ENCODE measurements at places on chromosomes 1 and 21. TPM values are rescaled to one million over a fixed set of nuclear protein-coding genes. Genes with fewer than 3 reads are reported as not detected.

Gene TMEM52
- total RNA-seq: 2.3 TPM

Gene SLC39A1
- 34.7 TPM for total RNA-seq

Gene A3GALT2
- not detected for total RNA-seq

Gene HLX
- total RNA-seq: 5.9 TPM

Gene EDARADD
- total RNA-seq: 0.23 TPM

Gene AZIN2
- 0.93 TPM for total RNA-seq

Gene FAM72B
- not detected for total RNA-seq

Gene TRIM62
- 1.1 TPM for total RNA-seq

Gene CD1C
- not detected for total RNA-seq

Gene FOXO6
- total RNA-seq: not detected

Gene MARCKSL1
- 10.8 TPM for total RNA-seq

Gene RPAP2
- 12.7 TPM for total RNA-seq
